B cell (primary cell): ENCODE measurements at places on chromosomes 6 and 20. TPM values are rescaled to one million over a fixed set of nuclear protein-coding genes. Genes with fewer than 3 reads are reported as not detected.

DNA sequence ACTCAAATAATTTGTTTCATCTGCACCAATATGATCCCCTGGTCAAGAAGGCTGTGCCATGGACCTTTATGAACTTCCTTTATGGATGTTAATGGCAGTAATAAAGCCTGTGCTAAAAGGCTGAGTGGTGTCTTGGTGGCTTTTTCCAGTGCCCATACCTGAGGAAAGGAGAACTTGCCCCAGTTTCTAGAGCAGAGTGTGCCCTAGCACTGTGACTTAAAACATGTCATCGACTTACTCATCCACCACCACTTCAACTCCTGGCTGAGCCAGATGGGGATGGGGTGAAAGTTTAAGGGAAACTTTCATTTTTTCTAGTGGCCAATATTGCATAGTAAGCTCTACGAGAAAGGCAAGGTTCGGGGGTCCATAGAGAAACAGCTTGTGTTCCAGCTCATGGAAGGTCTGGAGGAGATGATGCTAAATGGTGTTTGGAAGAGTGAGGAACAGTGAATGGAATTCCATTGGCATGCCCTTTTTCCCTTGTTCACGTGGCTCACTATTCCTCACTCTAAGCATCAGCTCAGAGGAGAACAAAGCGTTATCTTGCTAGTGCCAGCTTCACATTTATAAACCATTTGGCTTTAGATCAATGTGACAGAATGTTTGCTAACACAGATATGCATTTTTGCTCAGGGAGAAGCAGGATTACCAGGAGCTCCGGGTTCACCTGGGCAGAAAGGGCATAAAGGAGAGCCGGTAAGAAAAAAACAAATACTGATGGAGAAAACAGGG, 71.2 kb downstream of the COL19A1 start:
- H3K27ac ChIP-seq: no peak overlapping the region
- no peaks in the 10 kb centered on the region for H3K27me3 ChIP-seq
- DNase-seq: no peak
- peaks cover 3% of the 10 kb centered on the region for H3K36me3 ChIP-seq
- no peaks in the 10 kb centered on the region for H3K4me1 ChIP-seq

FERMT1 gene
- not detected in 2 replicates for total RNA-seq

GRCh38 chr6:143884216-143884900, 20.1 kb downstream of the ZC2HC1B start:
- no peaks in the 10 kb centered on the region for H3K4me1 ChIP-seq
- no peak for DNase-seq
- no peak overlapping the region for H3K27ac ChIP-seq
- no peak overlapping the region for H3K4me3 ChIP-seq
- no peaks in the 10 kb centered on the region for H3K36me3 ChIP-seq
- H3K27me3 ChIP-seq: no peaks in the 10 kb centered on the region

CDSN gene
- total RNA-seq: not detected in 2 replicates

TP53TG5 gene
- total RNA-seq: not detected in 2 replicates

DNA sequence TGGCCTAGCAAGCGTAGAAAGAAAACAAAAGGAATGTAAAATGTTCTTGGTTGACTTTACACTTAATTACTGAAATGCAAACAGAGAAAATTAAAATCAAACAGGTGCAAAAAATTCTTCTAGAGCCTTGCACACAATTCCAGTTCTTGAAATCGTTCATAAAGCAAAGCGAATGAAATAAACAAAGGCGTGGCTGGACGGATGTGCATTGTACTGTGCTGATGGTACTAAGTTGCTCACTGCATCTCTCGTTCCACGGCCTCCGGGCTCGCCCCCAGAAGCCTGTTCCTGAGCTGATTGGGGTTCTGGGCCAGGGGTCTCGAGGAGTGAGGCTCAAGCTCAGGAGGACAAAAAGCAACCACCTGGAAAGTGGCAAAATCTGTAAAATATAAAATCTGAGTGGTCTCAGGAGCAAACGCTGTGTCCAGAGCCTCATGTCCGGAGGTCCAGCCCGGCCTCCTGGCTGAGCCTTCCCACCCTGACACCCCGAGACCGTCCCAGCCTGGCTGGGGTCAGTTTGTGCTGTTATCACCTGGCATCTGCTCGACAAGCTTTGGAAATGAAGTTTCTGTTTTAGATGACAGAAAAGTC, 71.3 kb downstream of the TTLL2 start:
- no peaks in the 10 kb centered on the region for H3K4me1 ChIP-seq
- DNase-seq: no peak
- no peak overlapping the region for H3K4me3 ChIP-seq

DNA sequence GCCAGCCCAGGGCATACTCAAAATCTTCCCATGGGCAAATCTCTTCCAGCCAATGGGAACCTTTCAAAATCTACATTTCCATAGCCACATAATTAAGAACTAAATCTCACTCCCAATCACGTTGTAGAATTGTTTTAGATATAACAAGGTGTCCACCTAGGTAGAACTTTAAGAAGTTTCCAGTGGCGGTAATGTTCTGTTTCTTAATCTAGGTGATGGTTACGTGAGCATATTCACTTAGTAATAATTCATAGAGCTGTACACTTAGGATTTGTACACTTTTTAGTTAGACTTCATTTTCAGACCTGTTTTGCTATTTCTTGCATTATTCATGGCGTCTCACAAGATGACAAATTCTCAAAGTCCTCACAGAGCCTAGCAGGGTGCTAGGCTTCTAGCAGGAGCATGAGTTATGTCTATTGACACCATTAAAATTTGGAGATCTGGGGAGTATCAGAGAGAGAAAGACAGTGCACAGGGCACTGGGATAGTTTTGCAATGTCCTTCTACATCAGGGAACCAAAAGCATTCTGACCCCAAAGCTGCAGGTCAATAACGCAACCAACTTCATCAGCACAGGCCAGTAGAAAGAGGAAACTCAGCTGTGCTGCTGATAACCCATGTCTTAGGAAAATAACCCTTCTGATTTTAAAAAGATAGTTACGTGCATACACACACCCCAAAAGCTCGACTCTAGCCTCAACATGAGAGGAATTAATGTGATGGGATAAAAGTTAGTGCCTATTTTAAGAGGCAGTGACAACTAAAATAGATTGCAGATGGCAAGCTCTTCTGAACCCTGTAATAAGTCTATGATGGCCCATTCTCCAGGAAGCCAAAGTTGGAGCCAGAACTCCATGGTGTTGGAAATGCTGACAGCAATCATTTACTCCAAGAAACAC, 518.1 kb upstream of the JARID2 start:
- no peaks in the 10 kb centered on the region for H3K36me3 ChIP-seq
- no peak for DNase-seq
- H3K4me3 ChIP-seq: no peak overlapping the region

- H3K4me1 ChIP-seq: peaks cover 18% of the 10 kb centered on the region
- no peak overlapping the region for H3K27ac ChIP-seq
- H3K36me3 ChIP-seq: no peaks in the 10 kb centered on the region
Measured at GRCh38 chr20:6769903-6770785, 2.7 kb downstream of the BMP2 start.

SNX21 gene
- 1.7 and 2.4 TPM in 2 replicates for total RNA-seq

KIF13A gene
- 21.3 and 23.4 TPM in 2 replicates for total RNA-seq

DNA sequence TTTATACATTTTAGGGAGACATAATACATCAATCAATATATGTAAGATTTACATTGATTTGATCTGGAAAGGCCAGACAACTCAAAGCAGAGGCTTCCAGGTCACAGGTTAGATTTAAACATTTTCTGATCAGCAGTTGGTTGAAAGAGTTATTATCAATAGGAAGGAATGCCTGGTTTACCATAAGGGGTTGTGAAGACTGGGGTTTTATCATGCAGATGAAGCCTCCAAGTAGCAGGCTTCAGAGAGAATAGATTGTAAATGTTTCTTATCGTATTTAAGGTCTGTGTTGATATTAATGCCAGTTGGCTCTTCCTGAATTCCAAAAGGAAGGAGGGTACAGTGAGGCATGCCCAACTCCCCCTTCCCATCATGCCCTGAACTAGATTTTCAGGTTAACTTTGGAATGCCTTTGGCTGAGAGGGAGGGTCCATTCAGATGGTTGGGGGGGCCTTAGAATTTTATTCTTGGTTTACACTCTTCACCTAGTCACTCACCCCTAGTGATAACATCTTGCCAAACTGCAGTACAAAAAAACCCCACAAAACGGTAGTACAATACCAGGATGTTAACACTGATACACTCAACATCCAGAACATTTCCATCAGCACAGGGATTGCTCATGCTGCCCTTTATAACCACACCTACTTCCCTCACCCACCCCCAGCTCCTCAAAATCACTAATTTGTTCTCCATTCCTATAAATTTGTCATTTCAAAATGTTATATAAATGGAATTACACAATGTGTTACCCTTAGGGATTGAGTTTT, 259.6 kb upstream of the PLN start:
- no peaks in the 10 kb centered on the region for H3K4me1 ChIP-seq
- no peak overlapping the region for H3K27ac ChIP-seq
- no peak overlapping the region for H3K4me3 ChIP-seq
- no peak for DNase-seq
- H3K27me3 ChIP-seq: no peaks in the 10 kb centered on the region
- H3K36me3 ChIP-seq: no peaks in the 10 kb centered on the region

NPEPL1 gene
- total RNA-seq: 34.3 and 37.2 TPM in 2 replicates

GRCh38 chr6:11266926-11267325, 34.5 kb upstream of the NEDD9 start:
- H3K4me3 ChIP-seq: no peak overlapping the region
- H3K27me3 ChIP-seq: no peaks in the 10 kb centered on the region
- DNase-seq: no peak
- H3K4me1 ChIP-seq: no peaks in the 10 kb centered on the region
- peaks cover 9% of the 10 kb centered on the region for H3K36me3 ChIP-seq

TGM2 gene
- 58.8 and 60.8 TPM in 2 replicates for total RNA-seq

RSPO3 gene
- total RNA-seq: not detected in 2 replicates
